ENCODE measurements at places on chromosomes 5 and 9. TPM values are rescaled to one million over a fixed set of nuclear protein-coding genes. Genes with fewer than 3 reads are reported as not detected.

Gene IL13
- not detected for total RNA-seq

Gene NPR3
- 92.2 TPM for total RNA-seq

Gene KIF20A
- 16.4 TPM for total RNA-seq

Gene PDE8B
- total RNA-seq = 2.5 TPM

Gene PCA3
- not detected for total RNA-seq

Gene ACOT12
- not detected for total RNA-seq

Gene QRFP
- total RNA-seq = not detected

Gene MARCOL
- total RNA-seq = not detected

Gene GTF2H2
- total RNA-seq = 24.5 TPM

Gene SPATA31E1
- total RNA-seq = not detected

Gene REEP2
- total RNA-seq = 18.3 TPM

Gene ENTPD2
- 0.46 TPM for total RNA-seq

Gene RNF183
- not detected for total RNA-seq

Data from osteocyte (in vitro differentiated cells).